Right renal cortex interstitium (tissue), 3 donors: ENCODE measurements at places on chromosomes 1 and 21. TPM values are rescaled to one million over a fixed set of nuclear protein-coding genes. Genes with fewer than 3 reads are reported as not detected.

DNA sequence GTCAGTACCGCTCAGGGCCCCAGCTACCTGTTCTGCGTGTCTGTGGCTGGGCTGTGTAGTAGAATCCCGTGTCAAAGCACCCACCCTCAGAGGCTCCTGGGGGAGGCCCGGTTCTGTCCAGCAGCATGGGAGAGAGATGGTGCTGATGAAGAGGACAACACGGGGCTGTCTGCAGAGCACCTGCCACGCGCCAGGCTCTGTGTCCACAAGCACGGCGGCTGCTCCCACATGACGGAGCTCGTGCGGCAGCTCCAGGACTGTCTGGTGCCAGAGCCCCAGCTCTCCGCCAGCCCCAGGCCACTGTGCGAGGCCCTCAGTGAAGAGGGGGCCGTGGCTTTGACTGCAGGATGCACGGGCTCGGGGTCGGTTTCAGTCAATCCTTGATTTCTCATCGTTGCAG is 42.0 kb upstream of the TSPEAR start:
- DNase-seq: no peak

Gene DEPDC1
- polyA plus RNA-seq: 15.7 TPM

- DNase-seq: no peak
These were observed 51.6 kb downstream of the ALG14 start for GRCh38 chr1:95021119-95021518.

Gene ESPN
- polyA plus RNA-seq: 12.2 TPM

Gene HTR6
- 1.3 TPM for polyA plus RNA-seq

Gene CELF3
- polyA plus RNA-seq: 0.42 TPM

Gene LMX1A
- not detected for polyA plus RNA-seq
